ENCODE measurements at places on chromosomes 11 and 22. TPM values are rescaled to one million over a fixed set of nuclear protein-coding genes. Genes with fewer than 3 reads are reported as not detected.

DNA sequence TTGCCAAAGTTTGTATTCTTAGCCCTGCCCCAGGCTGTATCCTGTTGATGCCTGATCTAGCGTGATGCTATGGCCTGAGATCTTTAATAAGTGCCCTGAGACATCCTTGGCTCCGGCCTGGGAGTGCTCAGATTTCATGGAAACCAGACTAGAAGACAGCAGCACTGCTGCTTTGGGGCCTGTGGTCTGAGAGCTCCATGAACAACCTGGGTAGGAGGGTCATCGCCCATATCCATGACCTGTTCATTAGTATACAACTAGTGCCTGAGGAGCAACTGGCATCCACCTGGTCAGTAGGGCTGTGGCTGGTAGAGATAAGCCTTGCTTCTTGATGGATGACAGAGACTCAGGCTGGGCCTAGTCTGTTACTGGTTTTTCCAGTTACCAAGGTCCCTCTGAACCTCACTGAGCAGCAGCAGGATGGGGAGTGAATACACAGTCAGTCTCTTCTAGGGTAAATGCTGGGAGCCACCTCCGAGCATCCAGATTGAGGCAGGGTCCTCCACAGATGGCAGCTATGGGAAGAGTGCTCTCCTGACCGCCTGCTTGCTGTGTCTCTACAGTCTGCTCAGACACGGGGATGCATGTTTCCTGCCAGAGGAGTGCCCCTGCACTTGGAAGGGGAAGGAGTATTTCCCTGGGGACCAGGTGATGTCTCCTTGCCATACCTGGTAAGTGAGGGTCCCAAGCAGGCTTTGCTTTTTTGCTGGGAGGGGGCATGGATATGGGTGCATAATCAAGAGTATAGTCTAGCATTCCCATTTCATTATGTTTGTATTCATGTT, 39.0 kb downstream of the OTOG start:
- no peak for DNase-seq

GRCh38 chr11:119375337-119376196, 5.9 kb downstream of the USP2 start:
- DNase-seq = peak; percentile 38

DNA sequence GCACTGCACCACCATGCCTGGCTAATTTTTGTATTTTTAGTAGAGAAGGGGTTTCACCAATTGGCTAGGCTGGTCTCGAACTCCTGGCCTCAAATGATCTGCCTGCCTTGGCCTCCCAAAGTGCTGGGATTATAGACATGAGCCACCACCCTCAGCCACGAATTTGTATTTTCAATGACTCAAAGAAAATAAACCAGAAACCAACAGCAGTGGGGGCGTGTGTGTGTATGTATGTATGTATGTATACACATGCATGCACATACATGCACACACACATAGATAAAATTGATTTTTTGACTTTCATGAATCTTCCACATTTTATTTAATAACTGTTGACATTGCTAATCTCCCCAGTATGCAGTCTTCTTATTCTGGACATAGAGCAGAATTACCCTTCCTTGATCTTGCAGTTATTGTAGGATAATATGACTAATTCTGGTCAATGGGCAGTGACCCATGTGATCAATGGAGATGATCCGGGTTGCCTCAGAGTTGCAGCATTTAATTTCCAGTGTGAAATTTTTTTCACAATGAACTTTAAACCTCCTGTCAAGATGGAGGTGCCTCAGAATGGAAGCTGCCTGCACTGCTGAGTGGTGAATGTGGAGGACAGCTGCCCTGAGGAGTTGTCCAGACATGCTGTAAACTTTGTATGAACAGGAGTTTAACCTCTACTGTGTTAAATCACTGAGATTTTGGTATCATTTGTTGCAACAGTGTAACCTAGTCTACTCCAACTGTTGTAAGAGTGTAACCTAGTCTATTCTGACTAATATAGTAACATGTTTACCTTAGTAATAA, 12.8 kb upstream of the PTPN5 start:
- no peak for DNase-seq

- DNase-seq = no peak
Observed at GRCh38 chr11:94910270-94910669, 63.1 kb downstream of the CWC15 start.

DNA sequence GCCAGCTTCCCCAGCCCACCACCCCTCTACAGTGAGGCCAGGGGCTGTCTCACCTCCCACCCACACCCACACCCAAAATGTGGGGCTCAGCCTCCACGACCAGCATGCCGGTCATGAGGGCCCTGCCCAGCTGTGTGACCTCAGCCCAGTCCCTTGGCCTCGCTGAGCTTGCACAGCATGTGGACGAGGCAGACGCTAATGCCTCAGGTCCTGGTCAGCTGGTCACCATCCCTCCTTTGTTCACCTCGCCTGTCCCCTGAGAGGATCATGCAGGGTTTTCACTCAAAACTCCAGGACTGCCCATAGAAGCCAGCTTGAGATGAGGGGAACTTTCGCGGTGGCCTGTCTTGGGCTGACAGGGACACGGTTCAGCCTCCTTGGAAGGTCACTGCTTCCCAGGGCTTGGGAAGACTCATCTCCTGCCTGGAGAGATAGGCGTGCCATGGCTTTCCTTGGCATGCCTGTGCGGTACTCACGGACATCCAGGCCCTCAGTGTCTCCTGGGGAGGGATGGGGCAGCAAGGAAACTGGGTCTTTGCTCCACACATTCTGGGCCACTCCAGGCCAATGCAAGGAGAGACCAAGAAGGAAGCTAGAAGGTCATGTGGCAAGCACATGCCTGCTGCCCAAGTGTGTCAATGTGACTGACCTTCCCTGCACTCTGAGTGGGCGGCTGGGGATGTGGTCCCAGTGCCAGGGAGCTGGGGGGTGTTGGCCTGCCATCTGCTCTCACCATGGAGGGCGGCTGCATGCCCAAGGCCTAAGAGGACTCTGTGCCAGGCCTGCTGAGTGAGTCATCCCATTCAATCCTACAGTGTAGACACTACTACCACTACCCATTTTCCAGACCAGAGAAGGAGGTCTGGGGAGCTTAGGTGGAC, 3.2 kb upstream of the RTN4R start:
- no peak for DNase-seq

- DNase-seq = no peak
Observed at GRCh38 chr11:28442131-28442530, 333.9 kb downstream of the METTL15 start.

DNA sequence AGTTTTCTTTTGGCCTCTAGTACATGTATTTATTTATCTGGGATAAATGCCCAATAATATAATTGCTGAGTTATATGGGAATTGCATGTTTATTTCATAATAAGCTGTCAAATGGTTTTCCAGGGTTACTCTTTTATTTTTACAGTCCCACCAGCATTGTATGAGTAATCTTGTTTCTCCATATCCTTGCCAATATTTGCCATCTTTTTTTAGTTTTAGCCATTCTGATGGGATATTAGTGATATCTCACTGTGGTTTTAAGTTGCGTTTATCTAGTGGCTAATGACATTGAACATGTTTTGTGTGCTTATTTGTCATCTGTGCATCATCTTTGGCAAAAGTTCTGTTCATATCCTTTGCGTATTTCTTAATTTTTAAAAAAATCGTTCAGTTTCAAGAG, 372.8 kb upstream of the CCDC179 start:
- no peak for DNase-seq

- DNase-seq = no peak
Observed at GRCh38 chr22:49093192-49093880, 734.3 kb downstream of the BRD1 start.

GRCh38 chr11:10322401-10322800, 17.5 kb downstream of the ADM start:
- DNase-seq = no peak

DNA sequence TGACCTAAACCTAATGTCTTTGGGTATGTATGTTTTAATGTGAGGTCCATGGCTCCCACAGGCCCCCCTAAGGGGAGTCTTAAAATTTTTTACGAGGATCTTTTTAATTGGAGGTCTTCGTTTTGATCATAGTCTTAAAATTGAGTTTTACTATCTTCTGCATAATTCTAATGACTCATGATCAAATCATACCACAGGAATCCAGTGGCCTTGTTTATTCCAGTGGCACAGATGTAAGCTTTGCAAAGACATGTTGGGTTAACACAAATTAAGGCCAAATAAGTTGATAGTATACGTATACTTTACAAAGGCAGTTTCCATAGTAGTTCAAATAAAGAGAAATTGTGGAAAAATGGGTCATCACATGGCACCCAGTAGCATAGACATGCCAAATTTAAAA, 33.9 kb upstream of the FJX1 start:
- DNase-seq = no peak

- DNase-seq = no peak
Observed at GRCh38 chr22:22037740-22038139, 55.2 kb upstream of the TOP3B start.

DNA sequence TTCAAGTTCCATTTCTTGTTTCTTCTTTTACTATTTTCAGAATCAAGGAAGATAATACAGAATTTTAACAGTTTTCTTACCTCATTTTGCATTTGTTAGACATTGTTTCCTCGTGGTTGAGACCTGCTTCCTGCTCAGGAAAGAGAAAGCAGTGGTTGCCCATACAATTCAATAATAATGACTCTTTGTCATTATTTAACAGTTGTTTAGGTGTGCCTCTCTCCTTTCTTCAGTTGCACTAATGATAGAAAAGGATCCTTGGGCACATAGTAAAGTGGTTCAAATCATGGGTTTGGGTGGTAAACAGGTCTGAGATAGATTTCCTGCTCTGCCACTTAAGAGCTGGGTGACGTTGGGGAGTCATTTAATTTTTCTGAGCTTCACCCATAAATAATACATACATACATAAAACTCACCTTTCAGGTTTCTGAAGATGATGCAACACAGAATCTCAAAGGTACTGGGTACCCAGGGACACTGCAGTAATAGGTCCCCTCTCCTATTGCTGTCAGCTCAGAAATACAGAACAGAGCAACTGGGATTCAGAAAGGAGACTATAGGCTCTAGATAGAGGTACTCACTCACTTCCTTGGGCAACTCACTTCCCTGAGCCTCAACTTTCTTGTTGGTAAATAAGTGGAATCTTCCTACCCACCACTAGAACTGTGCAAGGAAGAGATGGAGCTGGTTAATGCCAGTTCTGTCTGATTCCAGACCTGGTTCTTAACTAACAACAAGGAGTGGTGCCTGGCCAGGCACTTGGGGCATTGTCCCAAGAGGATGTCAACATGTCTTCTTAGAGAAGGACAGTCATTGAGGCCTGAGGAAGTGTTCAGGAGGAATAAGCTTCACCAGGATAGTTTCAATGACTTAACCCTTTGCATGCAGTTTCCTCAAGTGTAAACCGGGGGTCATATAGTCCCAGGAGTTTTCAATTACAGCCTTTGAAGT, 34.9 kb downstream of the CD44 start:
- DNase-seq = no peak

- no peak for DNase-seq
Observed at GRCh38 chr22:45709060-45709739, 37.6 kb downstream of the ATXN10 start.

GRCh38 chr11:87878373-87878825, 296.8 kb downstream of the RAB38 start:
- DNase-seq = no peak

DNA sequence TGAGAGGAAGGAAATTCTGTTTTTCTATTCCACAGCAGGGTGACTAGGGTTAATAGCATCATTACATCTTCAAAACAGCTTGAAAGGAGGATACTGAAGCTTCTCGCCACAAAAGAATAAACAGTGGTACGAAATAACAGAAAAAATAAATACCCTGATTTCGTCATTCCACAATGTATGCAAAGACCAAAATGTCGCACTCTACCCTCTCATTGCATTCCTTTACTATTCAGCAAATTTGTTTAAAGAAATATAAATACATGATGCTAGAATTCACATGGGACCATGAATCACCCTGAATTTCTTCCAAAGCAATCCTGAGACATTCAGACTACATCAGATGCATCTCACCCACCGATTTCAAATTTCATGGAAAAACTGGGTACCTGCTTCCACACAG, 112.3 kb upstream of the TOP3B start:
- DNase-seq = no peak

DNA sequence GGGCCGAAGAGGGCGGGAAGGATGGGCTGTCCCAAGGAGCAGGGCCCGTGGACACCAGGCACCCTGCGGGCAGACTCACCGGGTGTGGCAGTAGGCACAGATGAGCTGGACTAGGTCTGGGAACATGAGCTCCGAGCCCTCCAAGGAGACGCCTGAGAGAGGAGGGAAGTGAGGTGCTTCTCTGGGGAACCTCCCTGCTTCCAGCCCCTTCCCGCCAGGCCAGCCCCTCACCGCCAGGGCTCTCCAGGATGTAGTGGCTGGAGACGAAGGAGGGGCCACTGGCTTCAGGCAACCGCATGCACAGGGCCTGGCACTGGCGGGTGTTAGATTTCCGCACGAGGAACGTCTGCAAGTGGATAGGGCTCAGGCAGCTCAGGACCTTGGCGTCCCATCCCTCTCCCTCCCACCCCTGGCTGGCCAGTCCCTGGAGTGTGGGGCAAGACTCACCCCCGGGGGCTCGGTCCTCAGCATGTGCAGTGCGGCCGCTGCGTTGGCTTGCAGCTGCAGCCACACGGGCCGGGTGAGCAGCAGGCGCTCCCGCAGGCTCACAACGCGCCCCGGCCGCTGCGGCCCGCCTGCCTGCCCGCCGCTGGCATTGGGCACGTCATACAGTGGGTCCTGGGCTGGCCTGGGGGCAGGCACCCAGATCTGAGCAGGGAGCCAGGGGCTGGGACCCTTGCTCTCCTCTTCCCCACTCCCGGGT, 552 bp downstream of the RIN1 start:
- DNase-seq = no peak

- no peak for DNase-seq
Observed at GRCh38 chr22:40414838-40415505, 44.6 kb downstream of the SGSM3 start.

DNA sequence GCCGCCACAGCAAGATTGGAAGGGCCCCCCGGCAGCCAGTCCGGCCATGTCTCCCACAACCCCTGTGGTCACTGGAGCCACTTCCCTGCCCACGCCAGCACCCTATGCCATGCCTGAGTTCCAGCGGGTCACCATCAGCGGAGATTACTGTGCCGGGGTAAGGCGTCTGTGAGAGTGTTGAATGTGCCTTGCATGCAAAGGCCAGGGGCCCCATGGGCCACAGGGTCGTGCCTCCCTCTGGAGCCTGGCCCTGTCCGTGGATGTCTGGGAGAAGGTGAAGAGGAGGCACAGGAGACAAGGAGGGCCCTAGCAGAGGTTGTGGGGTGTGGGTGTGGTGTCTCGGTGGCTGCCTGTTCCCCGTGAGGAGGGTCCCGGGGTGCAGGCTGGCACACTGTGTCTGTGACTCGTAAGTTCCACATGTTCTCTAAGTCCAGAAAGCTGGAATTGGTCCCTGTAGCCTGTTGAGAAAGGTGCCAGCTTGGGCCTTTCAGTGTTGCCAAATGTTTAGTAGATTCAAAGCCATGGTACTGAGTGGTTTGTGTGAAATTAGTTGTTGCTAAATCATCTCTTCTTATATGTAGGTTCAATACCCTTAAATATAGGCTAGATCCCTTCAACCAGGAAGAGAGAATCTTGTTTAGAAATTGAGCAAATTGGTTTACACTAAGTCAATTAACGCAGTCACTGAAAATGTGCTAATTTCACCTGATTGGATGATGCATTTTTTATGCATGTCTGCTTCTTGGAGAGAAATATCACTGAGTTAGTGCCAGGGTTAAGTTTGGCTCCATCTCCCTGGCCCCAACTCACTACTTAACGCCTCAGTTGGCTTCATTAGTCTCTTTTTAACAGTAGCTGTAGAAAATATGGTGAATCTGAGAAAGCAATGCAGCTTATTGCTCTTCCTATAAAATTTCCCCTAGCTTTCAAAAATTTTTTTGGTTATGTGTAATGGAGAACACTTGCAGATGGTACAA, 23.8 kb downstream of the AMPD3 start:
- DNase-seq = no peak

The MMP8 gene
- not detected for total RNA-seq

The GLB1L2 gene
- 4.1 TPM for total RNA-seq

The HIPK3 gene
- 125 TPM for total RNA-seq

The MMP10 gene
- total RNA-seq = not detected

The PLAAT5 gene
- 1.8 TPM for total RNA-seq

The SLC5A4 gene
- total RNA-seq = 0.49 TPM

The CECR2 gene
- not detected for total RNA-seq
